ENCODE measurements at places on chromosomes 7 and 10.

DNA sequence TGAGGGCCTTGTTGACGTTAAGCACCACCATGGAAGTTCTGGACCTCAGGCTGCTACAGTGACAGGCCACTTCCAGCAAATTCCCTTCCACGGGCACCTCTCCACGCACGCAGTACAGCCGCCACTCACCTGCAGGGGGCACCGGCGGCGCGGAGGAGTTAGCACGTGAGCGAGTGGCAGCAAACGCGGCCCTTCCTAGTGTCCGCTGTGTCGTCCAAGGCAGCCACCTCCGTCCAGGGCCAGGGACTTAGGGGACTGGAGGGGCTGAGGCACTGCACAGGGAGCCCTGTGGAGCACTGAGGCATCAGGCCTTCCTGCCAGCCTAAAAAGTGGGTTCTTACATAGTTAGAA is 164.4 kb downstream of the SVIL start:
- no peak for DNase-seq

GRCh38 chr10:132958883-132959558 is 16.7 kb upstream of the CFAP46 start:
- DNase-seq: no peak

- DNase-seq: peak; percentile 19
These were observed 346.6 kb upstream of the KLF6 start for GRCh38 chr10:4131407-4132215.

GRCh38 chr7:82755705-82756551 is 312.4 kb upstream of the CACNA2D1 start:
- DNase-seq: no peak

DNA sequence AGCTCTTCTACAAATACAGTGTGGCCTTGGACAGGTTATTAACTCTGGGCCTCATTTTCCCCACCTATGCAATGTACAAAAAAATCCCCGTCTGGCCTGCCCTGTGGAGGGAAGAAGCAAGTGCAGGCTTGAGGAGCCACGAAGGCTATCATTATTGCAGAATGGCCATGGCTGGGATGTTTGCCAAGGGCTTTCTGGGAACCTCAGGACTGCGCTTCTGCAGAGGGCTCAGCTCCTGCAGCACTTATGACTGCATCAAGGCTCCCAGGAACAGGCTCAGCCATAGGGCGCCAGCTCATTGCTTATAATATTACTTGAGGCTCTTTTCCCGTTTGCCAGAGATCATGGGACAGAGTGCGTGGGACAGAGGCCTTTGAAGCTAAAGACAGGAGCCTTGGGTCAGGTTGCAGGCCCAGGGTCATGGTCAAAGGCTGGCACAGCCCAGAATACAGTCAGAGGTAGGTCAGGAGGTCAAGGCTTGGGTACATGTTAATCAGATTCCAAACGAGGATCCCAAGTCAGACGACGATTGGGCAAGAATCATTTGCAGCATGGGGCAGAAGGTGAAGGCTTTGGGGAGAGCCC is 20.6 kb upstream of the C10orf105 start:
- DNase-seq: no peak

DNA sequence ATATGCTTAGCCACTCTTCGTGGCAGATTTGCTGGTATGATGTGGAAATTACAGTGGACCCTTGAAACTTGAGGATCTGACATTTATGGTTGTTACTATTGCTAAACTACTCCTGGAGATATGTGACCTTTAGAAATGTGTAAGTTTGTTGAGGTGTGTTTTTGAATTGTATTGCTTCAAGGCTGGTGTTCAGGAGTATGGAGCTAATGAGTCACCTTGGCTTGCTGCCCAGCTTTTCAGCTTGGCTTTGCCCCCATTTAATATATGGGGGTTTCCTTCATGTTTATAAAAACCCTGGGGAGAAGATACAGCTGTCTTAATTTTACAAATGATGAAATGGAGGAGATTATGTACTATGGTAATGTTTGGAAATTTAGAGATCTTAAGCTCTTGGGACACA is 11.6 kb downstream of the HBP1 start:
- DNase-seq: peak; percentile 79

DNA sequence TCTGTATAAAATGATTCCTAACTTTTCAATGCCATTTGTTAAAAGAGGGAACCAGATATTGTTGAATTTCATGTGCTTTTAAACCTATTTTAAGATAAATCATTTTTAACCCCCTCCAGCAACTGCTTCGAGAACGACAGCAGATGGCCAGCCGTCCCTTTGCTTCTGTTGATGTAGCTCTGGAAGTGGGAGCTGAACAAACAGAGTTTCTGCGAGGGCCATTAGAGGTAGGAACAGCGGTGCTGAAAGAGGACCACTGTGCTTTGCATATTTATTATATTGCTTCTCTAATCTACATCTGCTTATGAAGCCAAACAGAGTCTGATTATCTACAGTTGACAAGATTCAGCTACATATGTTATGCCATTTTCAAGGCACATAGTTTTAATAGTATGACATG is 545.9 kb downstream of the GFRA1 start:
- DNase-seq: no peak

GRCh38 chr10:96244354-96244753 is 27.0 kb downstream of the BLNK start:
- no peak for DNase-seq

Data from activated CD4-positive, alpha-beta T cell treated with anti-CD3 and anti-CD28 coated beads, Interleukin-2, amount 50 U/mL, for 4 hours (primary cell).